Amniotic epithelial cell (primary cell): ENCODE measurements at places on chromosomes 7 and 10.

- no peak for DNase-seq
Observed at GRCh38 chr7:152922318-152923081, 162.9 kb downstream of the ACTR3B start.

DNA sequence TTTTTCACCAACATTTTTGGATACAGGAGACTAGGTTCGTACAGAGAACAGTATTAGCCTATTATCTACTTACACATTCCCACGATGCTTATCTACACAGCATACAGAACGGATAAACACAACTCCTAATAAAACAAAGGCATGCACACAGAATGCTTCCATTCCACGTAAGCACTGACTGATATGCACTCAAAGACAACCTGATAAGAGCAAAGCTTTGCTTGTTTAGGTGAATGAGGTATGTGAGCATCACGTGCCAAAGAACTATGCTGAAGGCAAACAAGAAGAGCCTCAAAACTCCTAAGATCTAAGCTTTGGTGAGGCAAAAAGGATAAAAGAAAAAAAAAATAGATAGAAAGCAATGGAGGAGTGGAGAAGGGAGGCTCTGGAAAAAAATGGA, 413.5 kb upstream of the LRRN3 start:
- no peak for DNase-seq

GRCh38 chr7:32094516-32094915, 24.3 kb upstream of the PDE1C start:
- DNase-seq: no peak

DNA sequence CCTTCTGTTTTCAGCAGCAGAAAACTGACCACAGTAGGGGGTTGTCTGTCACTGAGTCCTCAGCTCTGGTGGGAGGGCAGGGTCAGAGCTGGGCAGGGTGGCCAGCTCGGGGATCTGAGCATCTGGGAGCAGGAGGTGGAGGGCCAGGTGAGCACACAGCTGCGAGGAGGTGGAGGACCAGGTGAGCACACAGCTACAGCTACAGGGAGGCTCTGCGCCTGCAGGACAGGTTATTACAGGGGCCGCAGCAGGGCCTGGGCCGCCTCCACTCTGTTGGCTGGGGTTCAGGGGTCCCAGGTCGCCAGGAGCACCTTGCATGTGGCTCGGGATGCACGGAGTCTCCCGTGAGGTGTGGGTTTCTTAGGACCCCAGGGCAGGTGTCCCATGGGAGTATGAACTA, 52.4 kb upstream of the PRKAR1B start:
- no peak for DNase-seq

DNA sequence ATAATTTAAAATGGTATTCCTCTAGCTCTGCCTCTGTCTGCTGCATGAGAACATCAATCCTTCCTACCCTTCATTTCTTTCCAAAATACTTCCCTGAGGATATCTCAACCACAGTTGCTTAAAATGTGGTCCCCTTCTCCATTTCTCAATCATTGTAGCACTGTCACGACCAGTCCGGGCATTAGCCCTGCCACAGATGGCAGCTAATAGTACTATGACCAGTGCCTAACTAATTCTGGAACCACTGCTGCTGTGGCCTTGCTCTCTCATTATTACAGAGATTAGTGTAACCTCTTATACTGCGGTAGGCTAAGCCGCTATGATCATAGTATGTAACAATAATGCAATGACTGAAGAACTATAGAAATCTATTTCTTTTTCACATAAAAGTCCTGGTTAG, 66.0 kb downstream of the REEP3 start:
- no peak for DNase-seq

GRCh38 chr10:78691301-78692030, 377.3 kb upstream of the ZMIZ1 start:
- DNase-seq: no peak
